Right lobe of liver (tissue), 6 donors: ENCODE measurements at places on chromosomes 7 and 10. TPM values are rescaled to one million over a fixed set of nuclear protein-coding genes. Genes with fewer than 3 reads are reported as not detected.

The PPP1R17 gene
- not detected for total RNA-seq

The LSM5 gene
- total RNA-seq = 15.3 TPM

DNA sequence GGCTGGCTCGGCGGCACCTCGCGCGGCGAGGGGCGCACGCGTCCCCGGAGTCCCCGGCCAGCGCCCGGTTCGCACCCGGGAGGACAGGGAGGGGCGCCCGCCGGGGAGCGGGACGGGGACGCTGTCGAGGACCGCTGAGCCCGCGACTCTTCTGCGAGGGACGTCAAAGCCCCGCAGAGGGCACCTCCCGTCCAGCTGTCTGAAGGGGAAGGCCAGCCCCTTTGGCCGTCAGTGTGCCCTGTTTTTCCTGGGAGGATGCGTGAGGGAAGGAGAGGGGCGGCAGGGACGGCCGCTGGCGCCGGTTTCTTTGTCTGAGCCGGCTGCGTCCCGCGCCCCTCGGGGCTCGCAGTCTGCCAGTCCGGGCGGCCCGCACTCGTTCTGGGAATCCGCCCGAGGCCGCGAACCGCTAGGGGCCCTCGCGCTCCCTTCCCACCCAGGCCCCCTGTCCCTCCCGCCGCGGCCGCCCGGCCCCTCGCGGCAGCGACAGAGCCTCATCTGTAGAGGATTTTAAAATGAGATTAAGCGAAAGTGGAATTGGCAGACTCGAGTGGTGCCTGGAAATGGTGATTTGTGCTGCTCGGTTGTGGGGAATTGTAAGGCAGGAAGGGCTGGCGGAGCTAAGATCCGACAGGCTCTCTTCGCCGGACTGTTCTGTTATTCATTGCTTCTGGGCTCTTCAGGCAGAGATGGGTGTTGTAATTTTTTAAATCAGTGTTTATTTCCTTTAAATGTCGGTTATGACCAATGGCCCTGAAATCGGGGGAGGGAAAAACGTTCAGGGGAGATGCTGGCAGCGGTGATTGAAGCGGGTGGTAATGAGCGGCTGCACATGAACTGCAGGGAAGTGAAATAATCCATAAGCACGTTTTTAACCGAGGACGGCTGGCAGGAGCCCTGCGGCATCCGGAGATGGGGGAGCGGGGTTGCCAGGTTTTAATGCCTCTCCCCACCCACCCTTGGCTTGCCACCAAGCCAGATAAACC lies 618 bp upstream of the RELN start:
- peak overlapping the region; percentile 68 for H3K27ac ChIP-seq
- DNase-seq = peak; percentile 65
- no peaks in the 10 kb centered on the region for H3K36me3 ChIP-seq
- peaks cover 8% of the 10 kb centered on the region for H3K4me1 ChIP-seq
- H3K4me3 ChIP-seq = peak overlapping the region; percentile 60

The EEF1AKMT2 gene
- total RNA-seq = 6.7 TPM

DNA sequence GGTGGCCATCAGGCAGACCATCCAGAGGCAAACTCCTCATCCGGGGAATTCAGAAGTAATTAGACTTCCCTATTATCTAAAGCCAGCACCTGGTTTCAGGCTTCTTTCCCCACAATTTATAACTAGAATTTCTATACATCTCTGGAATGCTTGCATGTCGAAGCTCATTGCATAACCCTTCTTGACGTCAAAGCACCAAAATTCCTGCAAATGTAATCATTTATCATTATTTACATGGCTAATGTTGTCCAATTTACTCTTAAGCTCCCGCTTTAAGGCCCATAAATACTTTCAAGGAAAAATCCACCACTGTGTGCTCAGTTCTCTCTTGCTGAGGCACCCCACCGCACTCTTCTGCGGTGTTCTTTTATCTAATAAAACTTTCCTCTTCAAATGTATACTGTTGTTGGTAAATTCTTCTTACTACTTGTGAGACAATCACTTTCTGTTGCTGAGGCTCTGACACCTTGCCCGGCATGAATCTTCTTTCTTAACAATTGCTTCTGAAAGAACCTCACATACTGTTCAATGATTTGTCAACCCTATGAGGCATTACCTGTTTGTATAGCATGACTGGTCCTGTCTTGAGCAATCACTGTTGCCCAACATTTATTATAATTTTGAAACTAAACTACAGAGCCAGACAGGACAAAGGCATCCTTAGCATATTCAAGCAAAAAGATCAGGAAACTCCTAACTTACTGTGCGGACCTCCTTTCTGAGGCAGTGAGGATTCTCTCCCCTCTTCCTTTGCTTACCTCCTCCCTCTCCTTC lies 17.4 kb upstream of the GPR141 start:
- DNase-seq = no peak
- H3K4me1 ChIP-seq = no peaks in the 10 kb centered on the region
- no peaks in the 10 kb centered on the region for H3K36me3 ChIP-seq
- H3K27me3 ChIP-seq = no peaks in the 10 kb centered on the region
- no peak overlapping the region for H3K4me3 ChIP-seq
- H3K27ac ChIP-seq = no peak overlapping the region

The ACSM6 gene
- not detected for total RNA-seq

The PHKG1 gene
- total RNA-seq = 0.15 TPM

The ASB10 gene
- total RNA-seq = not detected
